MV-4-11 (cell line): ENCODE measurements at places on chromosomes 12 and 14.
A peak's percentile ranks its signal among the peaks of the same experiment; 100 is the strongest.

GRCh38 chr12:109201496-109201885 is 85.1 kb downstream of the ACACB start:
- no peak for DNase-seq

GRCh38 chr12:3777206-3777809 is 24.4 kb upstream of the CRACR2A start:
- peak; percentile 15 for DNase-seq

GRCh38 chr12:58914457-58914856 is 5.8 kb downstream of the LRIG3 start:
- DNase-seq = no peak

- DNase-seq = peak; percentile 97
Observed at GRCh38 chr12:108313606-108314351, 25.3 kb downstream of the CMKLR1 start.

GRCh38 chr12:57201219-57201618 is 15.4 kb upstream of the NXPH4 start:
- DNase-seq = no peak

- DNase-seq = no peak
Observed at GRCh38 chr12:60834806-60835205, 1239.0 kb downstream of the SLC16A7 start.

DNA sequence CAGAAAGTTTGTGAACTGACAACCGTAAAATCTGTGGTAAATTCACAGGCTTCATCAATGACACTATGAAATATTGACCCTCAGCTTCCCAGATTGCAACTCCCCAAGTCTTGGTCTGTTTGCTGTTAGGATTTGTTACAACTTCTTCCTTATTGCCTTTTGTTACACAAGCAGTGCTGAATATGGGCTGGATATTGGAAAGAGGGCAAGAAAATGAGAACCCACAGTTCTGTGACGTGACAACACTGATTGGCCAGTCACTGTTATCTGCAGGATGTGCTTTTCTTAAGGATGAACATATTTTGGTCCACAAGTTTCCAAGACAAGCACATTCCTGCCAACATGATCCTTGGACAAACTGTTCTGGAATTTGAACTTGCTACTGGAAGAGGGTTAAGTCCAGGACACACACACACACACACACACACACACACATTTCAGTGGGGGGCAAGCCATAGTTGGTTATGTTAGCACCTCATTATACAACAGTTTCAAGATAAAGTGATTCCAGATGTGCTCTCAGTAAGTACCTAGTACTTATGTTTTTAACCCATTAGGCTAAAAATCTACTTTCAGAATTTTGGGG is 16.6 kb upstream of the SLC38A2 start:
- no peak for DNase-seq

- no peak for DNase-seq
Observed at GRCh38 chr12:21434699-21435098, 2.8 kb upstream of the PYROXD1 start.

- DNase-seq = no peak
Observed at GRCh38 chr12:34207858-34208257, 185.6 kb downstream of the ALG10 start.

GRCh38 chr12:5259523-5259922 is 172.4 kb upstream of the NTF3 start:
- DNase-seq = no peak

DNA sequence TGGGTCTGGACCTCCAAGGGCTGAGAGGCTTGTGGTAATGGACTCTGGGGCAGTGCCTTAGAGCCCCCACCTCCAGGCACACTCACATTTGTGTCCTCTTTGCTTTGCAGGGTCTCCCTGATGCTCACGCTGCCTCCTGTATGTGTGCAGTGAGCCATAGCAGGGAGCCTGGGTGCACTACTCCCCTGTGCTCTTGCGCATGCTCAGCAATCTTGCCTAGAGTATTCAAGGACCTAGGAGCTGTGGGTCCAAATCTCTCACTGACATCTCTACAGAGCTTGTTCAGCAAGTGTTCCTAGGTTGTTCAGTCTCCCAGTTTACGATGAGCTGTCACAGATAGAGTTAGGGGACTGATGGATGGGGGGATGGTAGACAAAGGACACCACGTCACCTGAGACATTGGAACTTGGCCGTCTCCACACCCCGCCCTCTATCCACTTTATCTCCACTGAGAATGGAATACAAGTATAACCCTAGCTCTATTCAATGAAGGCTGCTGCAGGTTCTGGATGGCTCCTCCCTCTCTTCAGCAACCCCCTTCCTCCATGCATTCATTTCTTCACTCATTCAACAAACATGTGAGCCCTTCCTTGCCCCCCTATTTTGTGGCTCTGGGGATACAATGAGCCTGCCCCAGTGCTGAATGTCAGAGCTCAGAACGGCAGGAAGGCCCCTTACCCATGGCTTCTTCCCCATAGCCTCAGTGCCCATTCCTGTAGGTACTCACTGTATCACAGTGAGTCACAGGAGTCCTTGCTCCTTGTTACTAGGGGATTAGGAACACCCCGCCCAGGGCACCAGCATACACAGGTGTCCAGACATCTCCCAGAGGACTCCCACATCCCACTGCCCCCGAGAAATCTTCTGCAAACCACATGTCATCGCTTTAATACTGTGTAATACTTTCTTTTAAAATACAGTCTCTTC is 31.2 kb downstream of the FIGNL2 start:
- no peak for DNase-seq

- DNase-seq = no peak
Observed at GRCh38 chr12:49801141-49802063, 26.8 kb downstream of the NCKAP5L start.
